ENCODE measurements at places on chromosomes 3 and 15.

- no peak for DNase-seq
Measured at GRCh38 chr15:25403771-25404170, 35.1 kb downstream of the UBE3A start.

GRCh38 chr3:172713316-172713715 is 2.4 kb upstream of the NCEH1 start:
- DNase-seq = no peak

GRCh38 chr3:174430986-174431385 is 428.1 kb upstream of the NAALADL2 start:
- DNase-seq = no peak

GRCh38 chr3:104628185-104628789 is 738.4 kb upstream of the ALCAM start:
- DNase-seq = peak; percentile 56

- no peak for DNase-seq
Measured at GRCh38 chr15:93020976-93021772, 67.8 kb downstream of the RGMA start.

GRCh38 chr15:44710236-44711095 is 657 bp downstream of the PATL2 start:
- DNase-seq = no peak

GRCh38 chr15:72155003-72155621 is 36.9 kb downstream of the SENP8 start:
- peak; percentile 43 for DNase-seq

DNA sequence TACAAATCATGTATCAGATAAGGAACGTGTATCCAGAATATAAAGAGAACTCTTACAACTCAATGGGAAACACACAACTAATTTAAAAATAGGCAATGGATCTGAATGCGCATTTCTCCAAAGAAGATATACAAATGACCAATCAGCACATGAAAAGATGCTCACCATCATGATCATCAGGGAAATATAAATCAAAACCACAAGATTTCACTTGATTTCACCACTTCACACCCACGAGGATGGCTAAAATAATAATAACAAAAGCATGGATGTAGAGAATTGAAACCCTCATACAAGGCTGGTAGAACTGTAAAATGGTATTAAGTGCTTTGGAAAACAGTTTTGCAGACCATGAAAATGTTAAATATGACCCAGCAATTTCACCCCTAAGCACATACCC is 26.7 kb upstream of the SLC12A8 start:
- DNase-seq = no peak

Data from D341Med (cell line).